Esophagus muscularis mucosa (tissue), 4 donors: ENCODE measurements at places on chromosomes 5 and 9. TPM values are rescaled to one million over a fixed set of nuclear protein-coding genes. Genes with fewer than 3 reads are reported as not detected.

DNA sequence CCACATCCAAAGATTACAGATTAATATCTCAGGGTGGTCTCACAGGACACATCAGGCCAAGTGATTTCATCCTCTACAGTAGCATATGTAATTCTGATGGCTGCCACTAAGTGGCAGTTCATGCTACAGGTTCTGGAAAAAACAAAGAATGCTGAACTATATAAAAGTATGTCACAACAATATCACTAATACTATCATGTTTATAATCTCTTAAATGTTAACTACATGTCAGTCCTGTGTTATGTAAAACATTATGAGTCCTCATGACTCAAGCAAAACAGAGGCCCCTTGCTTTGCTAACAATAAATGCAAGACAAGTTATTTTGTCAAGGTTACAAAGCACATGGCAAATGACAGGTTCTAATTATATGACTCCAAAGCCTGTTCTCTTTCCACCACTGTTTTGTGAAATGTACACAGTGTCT lies 233.2 kb downstream of the FBXL17 start:
- H3K27me3 ChIP-seq: no peaks in the 10 kb centered on the region
- no peaks in the 10 kb centered on the region for H3K4me1 ChIP-seq
- no peaks in the 10 kb centered on the region for H3K36me3 ChIP-seq
- no peak overlapping the region for H3K27ac ChIP-seq
- H3K4me3 ChIP-seq: no peak overlapping the region

DNA sequence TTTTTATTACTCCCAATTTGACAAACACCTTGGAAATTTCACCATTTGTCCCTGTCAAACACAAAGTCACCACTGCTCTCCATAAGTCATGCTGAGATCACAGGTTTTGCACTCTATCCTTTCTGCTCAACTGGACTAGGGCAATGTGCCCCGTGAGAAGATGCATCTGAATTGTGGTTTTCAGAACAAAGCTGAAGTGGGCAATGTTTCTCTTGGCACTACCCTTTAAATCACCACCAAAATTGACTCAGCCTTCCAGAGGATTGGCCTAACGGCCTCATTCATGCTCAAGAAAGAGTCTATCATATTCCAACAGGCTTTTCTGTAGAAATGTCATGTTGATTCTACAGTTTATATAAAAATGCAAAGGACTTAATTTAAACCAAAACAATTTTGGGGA lies 81.0 kb upstream of the TRIO start:
- H3K4me3 ChIP-seq: no peak overlapping the region
- H3K27ac ChIP-seq: no peak overlapping the region
- H3K27me3 ChIP-seq: no peaks in the 10 kb centered on the region
- H3K4me1 ChIP-seq: no peaks in the 10 kb centered on the region

The CMYA5 gene
- 5.1 TPM for total RNA-seq

The GHR gene
- total RNA-seq: 7.1 TPM

The FBLL1 gene
- total RNA-seq: not detected

The TEK gene
- total RNA-seq: 17.4 TPM

- DNase-seq: no peak
- H3K36me3 ChIP-seq: no peaks in the 10 kb centered on the region
- no peaks in the 10 kb centered on the region for H3K27me3 ChIP-seq
- H3K4me1 ChIP-seq: no peaks in the 10 kb centered on the region
- H3K4me3 ChIP-seq: no peak overlapping the region
Measured at GRCh38 chr5:16573401-16573800, 43.4 kb downstream of the RETREG1 start.

The PCDHA10 gene
- total RNA-seq: 1.6 TPM
